ENCODE measurements at places on chromosomes 5 and 9.

DNA sequence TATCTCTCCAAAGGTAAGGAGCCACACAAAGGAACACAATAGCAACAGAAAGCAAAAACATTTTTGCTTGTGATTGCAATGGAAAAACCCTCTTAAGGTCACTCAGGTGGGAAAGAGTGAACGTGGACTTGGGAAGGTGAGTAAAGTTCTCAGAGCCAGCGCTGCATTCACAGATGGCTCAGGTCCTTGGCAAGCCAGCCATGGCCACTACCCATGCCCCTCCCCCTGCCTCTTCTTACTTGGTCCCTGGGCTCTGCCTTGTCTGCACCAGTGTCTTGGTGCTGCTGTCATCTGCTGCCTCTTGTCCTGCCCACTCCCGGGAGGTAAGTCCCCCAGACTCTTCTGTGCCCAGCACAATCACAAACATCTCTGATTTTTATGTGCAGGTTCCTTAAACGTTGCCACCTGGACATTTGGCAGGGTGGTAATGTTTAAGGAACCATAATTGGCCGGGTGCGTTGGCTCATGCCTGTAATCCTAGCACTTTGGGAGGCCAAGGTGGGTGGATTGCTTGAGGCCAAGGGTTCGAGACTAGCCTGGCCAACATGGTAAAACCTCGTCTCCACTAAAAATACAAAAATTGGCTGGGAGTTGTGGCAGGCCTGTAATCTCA is 74.6 kb downstream of the FEM1C start:
- no peak for DNase-seq

DNA sequence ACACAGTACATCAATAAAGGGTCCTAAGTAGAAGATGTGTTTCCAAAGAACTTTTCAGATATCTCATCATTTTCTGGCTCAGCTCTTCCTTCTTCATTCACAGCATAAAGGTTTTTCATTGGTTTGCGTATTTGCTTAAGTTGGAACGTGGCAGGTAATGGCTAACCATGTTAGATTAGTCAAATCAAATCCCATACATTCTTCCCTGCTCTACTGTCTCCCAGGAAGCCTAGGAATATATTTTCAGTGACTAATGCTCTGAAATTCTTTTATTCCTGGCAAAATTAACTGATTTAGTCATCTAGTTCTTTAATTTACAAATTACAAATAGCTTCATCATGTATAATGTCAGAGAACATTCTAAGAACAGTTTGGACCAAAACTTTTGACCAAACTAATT is 99.6 kb upstream of the TMEM161B start:
- no peak for DNase-seq

- no peak for DNase-seq
Measured at GRCh38 chr5:134595458-134595838, 37.2 kb downstream of the SAR1B start.

DNA sequence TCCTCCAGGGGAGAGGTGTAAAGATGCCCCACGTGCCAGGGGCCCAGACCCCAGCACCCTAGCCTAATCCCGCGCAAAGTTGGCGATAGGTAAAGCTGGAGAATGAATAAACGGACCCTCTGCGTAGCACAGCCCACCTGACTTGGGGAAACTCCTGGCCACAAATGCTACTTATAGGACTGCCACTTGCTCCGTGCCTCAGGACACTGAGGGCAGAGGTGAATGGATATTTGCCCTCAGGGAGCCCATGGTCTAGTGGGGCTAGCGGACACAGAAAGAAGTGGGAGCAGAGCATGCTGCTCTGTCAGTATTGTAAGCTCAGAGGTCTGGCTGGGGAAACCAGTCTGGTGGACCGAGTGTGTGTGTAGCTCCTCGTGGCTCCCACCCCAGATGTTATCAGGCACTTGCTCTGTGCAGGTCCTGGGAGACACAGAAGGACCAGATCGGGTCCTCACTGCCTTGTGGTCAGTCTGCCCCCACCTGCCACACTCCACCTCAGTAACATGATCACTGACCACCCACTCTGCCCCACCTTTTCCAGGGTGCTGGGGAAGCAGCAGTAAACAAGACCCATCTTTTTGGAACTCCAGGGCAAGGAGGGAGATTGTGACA is 841 bp downstream of the GRK6 start:
- DNase-seq, result no peak
